ENCODE measurements at places on chromosomes 7 and 10.

DNA sequence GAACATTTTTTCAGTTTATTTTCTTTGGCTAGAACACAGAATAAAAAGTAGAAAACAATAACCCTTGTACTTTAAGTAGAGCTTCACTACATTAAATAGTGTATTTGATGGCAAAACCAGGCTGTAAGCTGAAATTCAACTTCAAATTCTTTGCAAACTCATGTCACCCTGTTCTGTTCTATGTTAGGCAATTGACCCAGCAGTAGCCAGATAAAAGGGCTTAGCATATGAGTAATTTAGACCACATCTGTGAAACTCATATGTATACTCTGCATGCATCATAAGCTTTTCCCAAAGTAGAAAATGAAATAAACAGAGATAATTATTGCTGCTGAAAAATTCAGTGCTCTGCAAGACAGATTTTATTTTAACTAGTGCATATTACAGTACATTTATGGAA, 150.2 kb downstream of the GNAI1 start:
- DNase-seq: no peak

GRCh38 chr7:146115851-146116520, 615 bp upstream of the CNTNAP2 start:
- DNase-seq: peak; percentile 91

GRCh38 chr10:6841761-6842160, 261.7 kb upstream of the PRKCQ start:
- DNase-seq: no peak

GRCh38 chr7:35437619-35438275, 183.8 kb upstream of the TBX20 start:
- no peak for DNase-seq

DNA sequence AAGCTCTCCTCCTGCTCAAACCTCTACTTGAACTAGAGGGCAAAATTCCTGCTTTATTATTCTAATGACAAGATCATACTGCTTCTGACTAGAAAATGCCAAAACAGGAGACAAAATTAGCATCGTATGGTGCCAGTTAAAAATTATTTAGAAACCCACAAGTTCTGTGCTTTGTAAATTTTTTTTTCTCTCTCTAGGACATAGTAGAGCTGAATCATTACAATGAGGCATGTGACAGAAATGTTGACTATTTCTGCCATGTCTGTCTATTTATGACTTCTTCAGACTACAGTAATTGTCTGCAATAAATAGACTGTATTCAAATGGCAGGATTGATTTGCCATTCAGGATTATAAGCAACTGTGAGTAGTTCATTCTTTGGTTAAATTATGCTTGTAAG, 335.8 kb downstream of the PRPF18 start:
- DNase-seq: no peak

DNA sequence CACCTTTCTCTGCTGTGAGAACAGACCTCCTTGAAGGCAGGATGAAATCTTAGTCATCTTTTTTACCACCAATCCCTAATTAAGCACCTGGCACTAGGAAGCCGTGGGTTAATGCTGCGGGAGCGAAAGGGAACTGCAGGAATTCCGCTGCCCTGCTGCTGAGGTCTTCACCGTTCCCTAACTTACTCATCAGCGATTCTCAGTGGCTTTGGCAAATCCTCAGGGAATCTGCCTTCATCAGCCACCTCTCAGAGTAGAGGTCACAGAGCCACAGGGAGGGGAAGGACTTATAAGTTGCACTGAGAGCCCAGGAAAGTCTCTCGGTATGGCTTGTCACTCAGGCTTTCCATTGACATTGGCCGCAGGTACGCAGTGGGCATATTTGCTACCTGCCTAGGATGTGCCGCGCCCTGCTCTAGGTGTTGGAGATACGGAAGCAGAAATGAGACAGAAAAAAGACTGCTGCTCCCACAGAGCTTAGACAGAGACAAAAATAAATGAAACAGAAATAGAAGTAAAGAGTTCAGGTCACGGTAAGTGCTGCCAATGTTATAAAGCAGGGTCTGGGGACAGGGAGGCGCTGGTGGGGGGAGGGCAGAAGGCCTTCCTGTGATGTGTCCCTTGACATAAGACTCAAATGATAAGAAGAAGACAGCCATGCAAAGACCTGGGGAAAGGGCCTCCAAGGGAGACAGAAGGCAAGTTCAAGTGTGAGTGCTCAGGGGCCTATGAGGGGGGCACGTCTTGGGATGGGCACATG, 72.6 kb upstream of the OPALIN start:
- no peak for DNase-seq

GRCh38 chr10:61470740-61471139, 17.6 kb upstream of the TMEM26 start:
- no peak for DNase-seq

- no peak for DNase-seq
These were observed 14.4 kb upstream of the WASL start for GRCh38 chr7:123763191-123763661.

DNA sequence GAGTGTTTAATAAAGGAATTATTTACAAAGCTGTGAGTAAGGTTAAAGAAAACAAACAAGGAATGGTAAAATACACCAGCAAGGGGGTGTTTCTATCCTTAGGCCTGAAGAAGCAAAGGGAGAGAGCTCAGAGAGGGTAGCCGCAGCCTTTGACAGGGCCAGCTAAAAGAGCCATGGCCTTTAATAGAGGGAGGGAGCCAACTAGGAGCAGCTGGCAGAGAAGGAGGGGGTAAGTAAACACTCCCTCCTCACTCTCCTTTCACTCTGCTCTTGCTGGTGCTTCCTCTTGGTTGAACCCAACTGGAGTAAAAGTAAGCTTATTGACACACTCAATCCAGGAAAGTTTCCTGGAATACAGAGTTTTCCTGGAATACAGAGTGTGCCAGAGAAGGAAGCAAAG, 87.5 kb downstream of the CH25H start:
- no peak for DNase-seq

DNA sequence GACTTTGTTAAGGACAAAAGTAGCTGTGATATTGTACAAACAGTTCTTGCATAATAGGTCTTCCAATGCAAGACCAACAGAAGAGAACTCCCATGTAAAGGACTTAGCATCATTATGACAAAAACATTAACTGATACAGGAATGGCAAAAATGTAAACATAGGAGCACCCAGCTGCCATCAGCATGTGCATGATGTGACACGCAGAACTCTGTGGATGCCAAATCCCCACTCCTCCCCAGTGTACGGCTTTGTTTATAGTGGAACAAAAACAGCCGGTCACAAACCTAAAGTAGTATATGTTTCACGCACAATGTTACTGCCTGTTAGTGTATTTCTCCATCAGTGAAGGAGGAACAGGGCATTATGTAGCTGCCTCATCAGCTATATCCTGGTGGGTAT, 316.0 kb upstream of the AOAH start:
- no peak for DNase-seq

DNA sequence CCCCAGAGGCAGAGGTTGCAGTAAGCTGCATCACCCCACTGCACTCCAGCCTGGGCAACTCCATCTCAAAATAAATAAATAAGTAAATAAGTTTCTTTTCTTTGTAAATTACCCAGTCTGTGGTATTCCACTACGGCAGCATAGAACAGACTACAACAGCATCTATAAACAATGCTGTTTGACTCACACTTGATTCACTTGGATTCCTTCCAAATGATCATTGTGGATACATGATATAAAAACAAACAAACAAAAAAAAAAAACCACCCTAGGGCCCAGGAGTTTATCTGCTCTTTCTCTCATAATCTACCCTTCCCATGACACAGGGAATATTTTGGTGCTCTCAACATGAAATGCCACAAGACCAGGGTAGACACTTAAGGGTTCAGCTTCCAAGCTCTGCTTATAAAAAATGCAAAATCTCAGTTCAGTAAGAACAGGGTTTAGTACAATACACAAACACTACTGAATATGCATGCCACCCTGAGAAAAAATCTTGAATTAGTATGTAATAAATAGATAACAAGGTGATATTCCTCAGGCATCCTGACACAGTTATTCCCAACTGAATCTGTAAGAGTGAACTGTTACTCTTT, 200.9 kb downstream of the FAM107B start:
- DNase-seq: no peak

DNA sequence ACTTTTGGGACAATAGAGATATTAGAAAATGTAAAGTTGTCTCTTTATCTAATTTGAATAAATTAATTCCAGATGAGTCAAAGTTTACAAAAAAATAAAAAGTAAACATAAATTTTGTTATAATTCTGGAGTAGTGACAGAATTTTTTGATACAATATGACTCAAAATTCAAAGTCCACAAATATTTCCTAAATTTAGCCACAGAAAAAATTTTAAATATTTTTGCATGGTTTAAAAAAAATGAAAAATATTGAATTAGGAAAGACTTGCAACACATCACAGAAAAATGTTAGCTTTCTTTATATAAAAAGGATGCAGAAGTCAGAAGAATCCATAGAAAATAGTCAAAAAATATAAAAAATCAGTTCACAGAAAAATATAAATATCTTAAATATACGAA, 117.7 kb downstream of the ARHGAP21 start:
- no peak for DNase-seq

DNA sequence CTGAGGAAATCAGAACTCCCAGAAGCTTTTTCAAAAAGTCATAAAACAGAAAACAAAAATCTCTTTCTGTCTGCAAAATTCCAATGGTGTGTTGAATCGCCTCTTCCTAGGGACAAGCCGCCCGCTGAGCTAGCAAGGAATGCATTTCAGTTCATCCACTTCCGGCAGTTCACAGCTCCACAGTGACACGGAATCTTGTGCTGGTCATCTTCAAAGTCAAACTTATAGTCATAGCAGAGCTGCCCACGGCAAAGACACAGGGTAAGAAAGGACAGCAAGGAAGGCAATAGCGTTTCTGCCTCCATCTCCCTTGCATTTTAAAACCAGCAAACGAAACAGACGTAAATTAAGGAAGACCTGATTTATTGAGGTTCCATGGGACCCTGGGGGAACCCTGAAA, 111.2 kb downstream of the GALNT11 start:
- DNase-seq: no peak

DNA sequence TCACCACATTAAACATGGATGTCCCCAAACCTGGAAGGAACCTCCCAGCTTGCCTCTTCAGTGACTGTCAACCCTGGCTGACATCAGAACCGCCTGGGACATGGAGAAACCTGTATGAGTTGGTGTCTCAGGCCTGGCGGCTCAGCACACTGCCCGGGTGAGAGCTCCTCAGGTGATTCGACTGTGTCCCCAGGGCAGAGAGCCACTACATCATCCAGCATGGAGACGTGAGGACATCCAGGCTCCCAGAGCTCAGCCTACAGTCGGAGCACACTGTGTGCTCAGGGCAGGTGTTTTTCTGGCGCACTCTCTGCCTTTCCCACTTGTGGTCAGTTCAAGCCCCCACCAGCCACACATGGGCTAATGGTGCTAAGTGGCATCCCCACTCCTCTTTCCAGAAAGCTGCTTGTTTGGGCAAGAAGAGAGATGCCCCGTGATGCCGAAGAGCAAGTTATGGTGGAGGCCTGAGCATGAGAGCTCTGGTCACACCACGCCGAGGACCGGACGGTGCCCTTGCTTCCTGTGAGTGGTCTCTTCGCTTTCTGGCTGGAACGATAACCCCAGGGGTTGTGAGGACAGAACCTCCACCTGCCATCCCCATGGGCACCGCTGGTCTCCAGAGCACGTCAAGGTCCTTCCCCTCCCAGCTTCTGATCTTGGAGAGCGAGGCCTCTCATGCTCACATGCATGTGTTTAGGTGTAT, 38.5 kb downstream of the AMZ1 start:
- no peak for DNase-seq

DNA sequence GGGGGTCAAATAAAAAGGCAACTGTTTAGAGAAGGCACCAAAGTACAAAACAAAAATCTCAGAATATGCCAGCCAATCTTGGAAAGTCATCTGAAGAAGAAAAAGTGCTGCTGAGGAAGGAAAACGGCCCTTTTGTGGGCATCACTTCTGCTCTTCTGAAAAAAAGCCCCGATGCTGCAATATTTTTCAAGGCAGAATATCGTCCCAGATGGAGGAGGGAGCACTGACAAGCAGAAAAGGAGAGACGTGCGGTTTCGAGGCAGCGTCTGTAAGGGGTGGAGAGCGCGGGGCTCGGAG, 959 bp upstream of the ATRNL1 start:
- DNase-seq: no peak

GRCh38 chr10:34955391-34955790, 134.8 kb downstream of the CUL2 start:
- no peak for DNase-seq

DNA sequence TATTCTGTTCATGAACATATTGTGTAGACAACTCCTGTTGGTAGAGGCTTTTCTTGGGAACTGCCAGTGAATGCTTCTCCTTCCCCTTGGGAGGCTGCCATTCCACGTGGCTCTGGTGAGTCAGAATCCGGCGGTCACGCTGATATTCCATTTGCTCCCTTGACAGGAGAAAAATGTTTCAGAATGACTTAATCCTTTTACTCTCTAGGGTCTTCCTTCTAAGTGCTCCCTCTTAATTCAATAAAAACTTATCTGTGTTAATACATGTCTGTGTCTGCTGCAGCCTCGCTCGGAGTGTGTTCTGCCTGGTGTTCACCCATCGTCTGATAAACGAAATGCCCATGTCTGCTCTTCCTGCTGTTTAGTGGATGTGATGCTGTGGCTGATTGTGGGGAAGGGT, 278.6 kb downstream of the ARHGAP12 start:
- peak; percentile 98 for DNase-seq

DNA sequence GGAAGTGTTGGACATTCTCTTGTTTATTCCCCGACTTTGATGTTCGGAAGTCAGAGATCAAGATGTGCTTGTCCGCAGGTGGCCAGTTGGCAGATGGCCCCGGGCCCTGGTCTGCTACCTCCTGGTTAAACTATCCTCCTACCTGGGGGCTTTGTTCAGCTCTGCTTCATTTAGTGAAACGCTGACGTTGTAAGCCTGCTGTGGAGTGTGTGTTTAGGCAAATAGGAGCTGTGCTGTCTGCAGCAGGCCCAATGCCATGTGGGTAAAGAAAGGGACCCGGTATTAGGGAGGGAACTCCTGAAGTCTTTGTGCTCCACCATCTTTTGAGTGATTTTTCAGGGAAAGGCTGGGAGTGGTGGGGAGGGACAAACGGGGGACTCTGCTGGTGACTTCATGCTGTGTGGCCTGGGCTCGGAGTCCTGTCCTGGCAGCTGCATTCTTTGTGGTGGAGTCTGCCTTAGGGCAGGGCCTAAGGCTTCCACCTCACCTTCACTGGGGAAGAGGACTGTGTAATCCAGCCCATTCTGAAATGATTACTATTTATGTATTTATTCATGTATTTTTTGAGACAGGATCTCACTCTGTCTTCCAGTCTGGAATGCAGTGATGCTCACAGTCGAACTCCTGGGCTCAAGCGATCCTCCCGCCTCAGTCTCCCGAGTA, 171.1 kb upstream of the KLF6 start:
- no peak for DNase-seq

DNA sequence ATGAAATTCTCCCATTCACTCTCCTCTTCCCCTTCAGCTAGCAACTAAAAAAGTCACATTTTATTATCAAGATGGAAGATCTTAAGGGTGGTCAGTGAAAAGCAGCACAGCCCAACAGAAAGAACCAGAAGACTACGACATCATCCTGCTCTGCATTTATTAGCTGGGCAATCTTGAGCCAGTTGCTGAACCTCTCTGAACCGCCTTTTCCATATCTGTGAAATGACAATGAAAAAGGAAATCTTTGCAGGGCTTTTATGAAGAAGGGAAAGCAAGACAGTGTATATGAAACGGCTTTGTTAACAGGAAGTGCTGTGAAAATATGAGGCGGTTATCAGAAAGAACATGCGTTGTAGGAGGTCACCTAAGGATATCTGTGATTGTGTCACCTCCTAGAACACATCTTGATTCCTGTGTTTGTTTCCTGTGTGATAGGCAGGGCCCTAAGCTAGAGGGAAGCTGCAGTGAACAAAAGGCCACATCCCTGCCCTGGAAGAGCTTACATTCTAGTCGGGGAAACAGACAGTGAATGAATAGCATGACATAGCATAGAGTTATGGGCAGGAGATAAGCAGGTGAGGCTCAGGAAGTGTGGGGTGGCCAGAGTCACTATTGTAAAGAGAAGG, 36.0 kb upstream of the KCNMA1 start:
- DNase-seq: no peak

Measured in SK-N-DZ (cell line).